ENCODE measurements at places on chromosomes 11 and 22.

- DNase-seq, result no peak
Measured at GRCh38 chr11:103683576-103683975, 352.9 kb upstream of the DDI1 start.

DNA sequence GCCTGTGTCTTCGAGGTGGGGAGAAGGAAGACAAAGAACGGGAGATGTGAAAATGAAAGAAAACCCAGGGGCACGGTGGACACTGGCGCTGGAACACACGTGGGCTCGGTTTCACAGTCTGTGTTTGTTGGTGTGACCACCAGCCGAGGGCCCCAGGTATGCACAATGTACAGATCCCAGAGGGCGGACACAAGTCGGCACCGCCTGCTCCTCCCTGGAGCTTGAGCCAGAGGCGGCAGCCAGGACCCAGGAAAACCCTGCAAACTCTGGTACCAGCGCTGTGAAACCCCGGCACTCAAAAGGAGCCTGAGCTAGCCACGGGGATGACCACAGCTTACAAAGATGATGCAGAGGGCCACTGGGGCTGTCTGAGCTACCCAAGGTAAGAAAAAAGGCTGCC is 105.0 kb downstream of the SHANK2 start:
- no peak for DNase-seq

- DNase-seq, result no peak
Measured at GRCh38 chr11:99534812-99535211, 514.1 kb downstream of the CNTN5 start.

GRCh38 chr11:120517390-120517761 is 5.8 kb downstream of the GRIK4 start:
- DNase-seq, result no peak

GRCh38 chr11:2886191-2886894 is 768 bp upstream of the CDKN1C start:
- DNase-seq, result no peak

DNA sequence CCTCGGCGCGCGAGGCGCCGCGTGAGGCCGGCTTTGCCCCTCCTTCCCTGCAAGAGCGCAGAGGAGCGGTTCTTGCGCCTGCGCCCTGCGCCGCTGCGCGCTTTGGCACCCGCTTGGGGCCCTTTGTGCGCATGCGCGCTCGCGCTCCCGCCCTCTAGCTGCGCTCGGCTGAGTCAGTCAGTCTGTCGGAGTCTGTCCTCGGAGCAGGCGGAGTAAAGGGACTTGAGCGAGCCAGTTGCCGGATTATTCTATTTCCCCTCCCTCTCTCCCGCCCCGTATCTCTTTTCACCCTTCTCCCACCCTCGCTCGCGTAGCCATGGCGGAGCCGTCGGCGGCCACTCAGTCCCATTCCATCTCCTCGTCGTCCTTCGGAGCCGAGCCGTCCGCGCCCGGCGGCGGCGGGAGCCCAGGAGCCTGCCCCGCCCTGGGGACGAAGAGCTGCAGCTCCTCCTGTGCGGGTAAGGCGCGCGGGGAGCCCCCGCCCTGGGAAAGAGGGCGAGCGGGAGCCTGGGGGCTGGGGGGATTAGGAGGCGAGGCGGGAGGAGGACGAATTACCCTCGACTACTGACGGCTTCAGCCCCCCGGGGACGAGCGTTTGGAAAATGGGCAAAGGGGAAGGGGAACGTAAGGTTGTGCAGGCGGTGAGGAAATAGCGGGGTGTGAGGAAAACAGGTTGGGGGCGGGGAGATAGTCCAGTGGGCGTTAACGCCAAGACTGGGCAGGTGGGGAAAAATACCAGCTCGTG is at the start of gene RTN3:
TSS of gene RTN3 (plus strand) at position 180 of the 745 bp plus-strand sequence. CDS start at position 317, 137 bp downstream.
- DNase-seq, result peak; percentile 98

DNA sequence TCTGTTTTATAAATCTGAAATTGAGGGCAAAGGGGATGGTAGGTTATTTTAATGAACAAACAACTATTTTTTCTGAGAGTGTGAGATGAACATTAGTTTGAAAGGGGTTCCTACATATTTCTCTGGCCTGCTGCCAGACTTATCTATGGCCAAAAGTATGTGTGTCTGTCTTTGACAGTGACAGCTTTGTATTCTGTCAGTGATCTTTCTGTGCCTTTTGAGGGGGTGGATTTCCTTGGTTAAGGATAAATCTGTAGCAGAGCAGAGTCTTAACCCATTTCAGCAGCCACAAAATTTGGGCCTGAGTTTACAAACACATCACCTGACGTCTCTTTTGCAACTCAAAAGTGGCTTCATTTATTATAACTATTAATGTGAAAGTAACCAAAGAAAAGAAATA is 30.9 kb downstream of the ZFTA start:
- no peak for DNase-seq

Measured in activated naive CD4-positive, alpha-beta T cell treated with anti-CD3 and anti-CD28 coated beads for 36 hours (primary cell).